ENCODE measurements at places on chromosomes 12 and 14.

DNA sequence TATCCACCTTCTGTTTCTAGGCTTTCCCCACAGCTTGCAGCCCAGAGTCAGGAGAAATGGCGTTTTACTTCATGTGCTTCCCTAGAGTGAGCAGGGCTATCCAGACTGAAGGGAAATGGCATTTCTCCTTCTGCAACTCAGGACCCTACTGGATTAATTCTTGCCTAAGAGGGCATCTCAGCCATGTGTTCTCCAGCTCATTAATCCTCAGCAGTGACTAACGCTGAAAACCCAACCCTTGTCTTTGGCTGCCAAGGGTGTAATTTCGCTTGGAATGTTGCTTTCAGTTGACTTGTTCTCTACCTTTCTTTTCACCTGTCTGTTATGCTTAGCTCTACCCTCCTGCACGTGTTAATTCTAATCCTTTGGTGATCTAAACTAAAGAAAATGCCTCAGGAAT is 21.0 kb upstream of the EMP1 start:
- DNase-seq, result no peak

- DNase-seq, result peak; percentile 49
Observed at GRCh38 chr14:22982477-22983245, at the start of gene AJUBA. Gene AJUBA (minus strand): TSS chr14:22982551. CDS start chr14:22982266, 285 bp downstream.

- DNase-seq, result no peak
Observed at GRCh38 chr12:90572778-90573177, 382.2 kb downstream of the CCER1 start.

- DNase-seq, result no peak
Observed at GRCh38 chr12:53045696-53046045, 4.2 kb upstream of the TNS2 start.

DNA sequence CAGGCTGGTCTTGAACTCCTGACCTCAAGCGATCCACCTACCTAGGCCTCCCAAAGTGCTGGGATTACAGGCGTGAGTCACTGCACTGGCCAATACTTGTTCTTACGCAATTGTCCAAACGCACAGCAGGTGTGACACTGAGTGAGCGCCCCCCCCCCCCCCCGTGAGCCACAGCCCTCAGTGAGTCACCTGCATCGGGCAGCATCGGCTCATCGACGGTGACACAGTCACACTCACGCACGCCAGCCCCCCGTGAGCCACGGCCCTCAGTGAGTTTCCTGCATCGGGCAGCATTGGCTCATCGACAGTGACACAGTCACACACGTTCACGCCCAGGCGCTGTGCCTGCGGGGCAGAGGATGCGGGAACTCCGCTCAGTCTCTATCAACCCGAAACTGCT is 42.5 kb downstream of the GALNT9 start:
- no peak for DNase-seq

DNA sequence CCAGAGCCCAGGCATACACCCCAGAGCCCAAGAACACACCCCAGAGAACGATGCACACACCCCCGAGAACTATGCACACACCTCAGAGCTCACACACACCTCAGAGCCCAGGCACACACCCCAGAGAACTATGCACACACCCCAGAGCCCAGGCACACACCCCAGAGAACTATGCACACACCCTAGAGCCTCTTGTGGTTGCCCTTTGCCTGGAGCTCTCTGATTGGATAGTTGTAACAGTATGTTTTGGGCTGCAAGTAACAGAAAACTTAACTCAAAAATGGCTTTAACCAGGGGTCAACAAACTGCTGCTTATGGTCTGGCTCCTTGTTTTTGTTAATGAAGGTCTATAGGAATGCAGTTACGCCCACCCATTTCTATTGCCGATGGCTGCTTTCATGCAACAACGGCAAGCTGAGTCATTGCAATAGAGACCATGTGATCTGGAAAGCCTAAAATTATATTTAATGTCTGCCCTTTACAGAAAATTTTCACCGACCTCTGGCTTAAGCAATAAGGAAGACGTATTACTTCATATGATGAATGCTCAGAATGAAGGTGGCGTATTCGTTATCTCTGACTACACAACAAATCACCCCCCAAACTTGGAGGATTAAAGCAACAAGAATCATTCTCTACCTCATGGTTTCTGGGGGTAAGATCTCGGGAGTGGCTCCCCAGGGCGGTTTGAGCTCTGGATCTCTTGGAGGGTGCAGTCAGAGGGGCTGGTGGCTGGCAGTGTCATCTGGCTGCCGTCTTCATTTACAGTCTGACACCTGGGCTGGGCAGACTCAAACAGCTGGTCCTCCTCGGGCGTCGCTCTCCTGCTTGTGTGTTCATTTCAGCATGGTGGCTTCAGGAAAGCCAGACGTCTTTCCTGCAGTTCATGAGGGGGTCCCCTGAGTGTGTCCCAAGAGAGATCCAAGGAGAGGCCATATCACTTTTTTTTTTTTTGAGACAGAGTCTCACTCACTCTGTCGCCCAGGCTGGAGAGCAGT is 66.3 kb upstream of the NCOR2 start:
- DNase-seq, result no peak

- no peak for DNase-seq
Observed at GRCh38 chr14:51933191-51933590, 56.2 kb upstream of the RTRAF start.

DNA sequence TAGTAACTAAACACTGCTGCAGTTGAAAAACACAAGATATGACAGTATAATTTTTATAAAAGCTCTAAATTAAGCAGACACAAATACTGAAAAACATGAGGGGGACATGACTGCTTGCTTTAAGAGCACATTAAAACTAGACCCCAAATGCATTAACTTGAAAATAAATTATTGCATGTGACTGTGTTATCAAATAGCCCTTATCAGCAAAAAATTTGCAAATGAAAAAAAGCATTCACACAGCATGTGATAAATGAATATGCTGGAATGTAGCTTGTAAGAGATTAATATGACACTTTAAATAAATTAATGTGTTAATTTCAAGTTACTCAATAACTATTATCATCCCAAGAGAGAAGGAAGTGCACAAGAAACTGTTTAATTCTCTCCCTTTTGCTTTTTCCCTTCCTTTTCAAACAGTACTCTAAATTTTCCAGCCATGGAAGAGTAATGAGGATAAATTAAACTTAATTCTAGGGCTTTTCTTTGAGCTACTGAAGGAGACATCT is 1422.1 kb upstream of the FLRT2 start:
- no peak for DNase-seq

GRCh38 chr14:102933618-102934231 is 11.3 kb downstream of the AMN start:
- no peak for DNase-seq

GRCh38 chr12:28021704-28022103 is 49.2 kb upstream of the PTHLH start:
- DNase-seq, result no peak

GRCh38 chr14:103232831-103233319 is 101.2 kb upstream of the EIF5 start:
- DNase-seq, result no peak

DNA sequence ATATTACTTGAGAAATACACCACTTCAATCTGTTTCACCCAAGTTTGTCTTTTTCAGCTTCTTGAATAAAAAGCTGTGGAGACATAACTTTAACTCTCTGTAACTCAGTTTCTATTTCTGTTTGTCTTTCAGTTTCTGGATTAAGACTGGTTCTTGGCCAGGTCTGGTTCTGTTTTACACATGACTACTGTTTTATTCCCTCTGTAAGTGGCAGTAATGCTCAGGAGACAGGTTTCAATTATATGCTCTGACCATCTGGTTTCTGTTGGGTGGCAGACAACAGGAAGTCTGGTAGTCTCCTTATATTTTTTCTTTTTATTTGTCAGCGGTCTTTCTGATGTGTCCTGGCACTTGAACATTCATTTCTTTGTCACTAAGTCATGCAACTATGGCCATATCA is 102.9 kb downstream of the RPS29 start:
- DNase-seq, result no peak

GRCh38 chr12:104721936-104722335 is 236.2 kb downstream of the SLC41A2 start:
- DNase-seq, result no peak

DNA sequence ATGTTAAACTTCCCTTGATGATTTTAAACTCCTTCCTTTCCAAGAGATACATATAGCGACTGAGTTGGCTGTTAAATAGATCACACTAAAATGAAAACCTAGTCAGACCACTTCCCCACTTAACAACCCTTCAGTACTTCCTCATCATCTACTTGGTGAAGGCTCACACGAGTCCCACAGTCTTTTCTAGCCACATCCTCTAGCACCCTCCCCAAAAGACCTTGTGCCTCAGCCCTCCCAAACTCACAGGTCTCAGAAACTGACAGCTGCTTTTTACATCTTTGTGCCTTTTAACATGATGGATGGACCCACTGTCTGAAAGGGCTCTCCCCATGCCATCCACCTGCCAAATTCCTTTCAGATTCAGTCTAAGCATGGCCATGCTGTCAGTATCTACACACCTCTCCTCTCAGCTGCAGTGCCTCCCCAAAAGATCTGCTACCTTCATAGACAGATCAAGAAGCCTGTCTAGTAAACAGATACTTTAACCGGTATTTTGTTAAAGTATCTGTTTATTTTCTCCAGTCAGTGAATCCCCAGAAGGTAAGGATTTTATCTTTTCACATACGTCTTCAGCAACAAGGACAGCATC is 65.1 kb upstream of the GPHB5 start:
- DNase-seq, result no peak

DNA sequence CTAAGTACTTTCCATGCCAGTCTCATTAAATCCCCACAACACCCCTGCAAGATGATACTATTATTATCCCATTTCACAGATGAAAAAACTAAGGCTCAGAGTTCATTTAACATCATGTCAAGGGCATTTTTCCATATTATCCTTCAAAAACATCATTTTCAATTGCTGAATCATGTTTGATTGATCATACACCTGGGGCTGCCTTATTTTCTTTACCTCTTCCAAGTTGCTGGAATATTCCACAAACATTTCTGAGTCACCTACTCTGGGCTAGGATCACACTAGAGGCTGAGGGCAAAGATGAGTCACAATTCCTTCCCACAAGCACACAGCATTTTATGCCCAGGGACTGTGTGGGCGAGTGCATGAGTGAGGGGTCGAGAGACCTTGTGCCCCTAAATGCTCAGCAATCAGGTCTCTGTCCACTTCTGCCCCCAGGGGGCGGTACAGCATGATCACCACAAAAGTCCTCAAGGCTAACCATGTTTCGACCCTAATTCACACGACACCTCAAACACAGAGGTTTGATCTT is 14.1 kb upstream of the TMEM119 start:
- DNase-seq, result peak; percentile 38

DNA sequence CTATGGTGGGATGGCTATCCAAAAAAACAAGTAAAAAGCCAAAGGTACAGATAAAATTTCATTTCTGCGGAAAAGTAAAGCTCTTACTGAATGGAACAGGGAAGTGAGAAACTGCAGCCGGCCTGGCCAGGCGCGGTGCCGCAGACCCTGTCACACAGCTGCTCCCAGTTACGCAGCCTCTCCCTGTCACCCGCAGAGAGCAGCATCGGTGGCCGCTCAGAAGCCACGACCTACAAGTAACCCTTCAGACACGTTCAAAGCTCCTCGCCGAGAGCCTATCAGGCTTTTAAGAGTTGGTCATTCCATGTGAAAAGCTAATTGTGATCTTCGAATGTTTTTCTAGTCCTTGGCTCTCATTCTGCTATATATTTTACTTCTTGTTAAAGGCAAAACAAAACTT is 11.0 kb upstream of the ANKLE2 start:
- no peak for DNase-seq

- peak; percentile 42 for DNase-seq
Observed at GRCh38 chr12:1122786-1123185, 131.8 kb downstream of the ERC1 start.

- no peak for DNase-seq
Observed at GRCh38 chr14:57811998-57812546, 53.8 kb downstream of the SLC35F4 start.

DNA sequence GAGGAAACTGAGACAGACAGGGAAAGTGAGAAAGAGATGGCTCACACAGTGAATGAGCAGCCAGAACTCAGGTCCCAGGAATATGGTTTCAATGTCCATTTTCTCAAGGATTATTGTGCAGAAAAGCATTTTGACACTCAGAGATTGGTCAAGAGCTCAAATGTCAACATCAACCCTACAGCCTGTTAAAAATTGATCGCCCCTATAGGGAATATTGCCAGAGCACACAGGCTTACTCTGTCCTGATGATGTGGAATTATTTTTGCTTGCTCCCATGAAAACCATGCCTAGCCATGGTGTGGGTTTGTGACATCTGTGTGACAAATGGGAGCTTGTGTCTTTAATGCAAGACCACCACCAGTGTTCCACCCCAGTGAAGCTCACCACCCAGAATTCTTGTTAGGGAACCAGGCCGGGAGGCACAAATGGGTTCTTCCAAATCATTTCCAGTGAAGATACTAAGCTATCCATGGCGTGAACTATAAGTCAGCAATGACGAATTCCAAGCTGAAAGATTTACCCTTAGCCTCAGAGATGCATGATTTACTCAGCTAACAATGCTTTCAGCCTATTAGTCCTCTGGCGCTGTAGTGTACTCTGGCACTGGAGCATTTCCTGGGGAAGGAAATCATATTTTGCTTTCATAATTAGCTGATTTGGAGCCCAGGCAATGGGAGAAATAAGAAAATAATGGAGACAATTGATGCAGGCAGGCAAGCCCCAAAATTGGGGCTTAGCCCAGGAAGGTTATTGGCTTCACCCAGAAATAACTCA is 1188.2 kb upstream of the TMEM132C start:
- DNase-seq, result no peak

DNA sequence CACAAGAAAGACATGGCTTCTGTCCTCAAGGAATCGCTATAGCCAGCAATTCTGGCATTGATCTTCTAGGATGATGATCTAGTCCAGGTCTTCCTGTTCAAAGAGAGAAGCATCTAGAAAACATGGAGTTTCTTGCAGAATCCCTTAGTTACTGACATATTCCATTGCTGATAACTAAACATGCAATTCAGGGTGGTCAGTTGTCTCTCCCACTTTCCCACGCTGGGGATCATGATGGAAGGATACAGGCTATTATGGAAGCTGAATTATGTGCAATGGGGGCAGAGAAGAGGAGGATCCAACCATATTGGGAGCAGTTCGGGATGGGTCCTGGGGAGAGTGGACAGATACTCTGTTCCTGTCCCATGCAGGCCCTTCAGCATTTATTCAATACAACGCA is 9.8 kb upstream of the RPH3A start:
- DNase-seq, result no peak

GRCh38 chr14:64500088-64500487 is 3.5 kb downstream of the ZBTB25 start:
- DNase-seq, result no peak

GRCh38 chr14:87989956-87990299 is 3.1 kb downstream of the GALC start:
- DNase-seq, result no peak

- DNase-seq, result no peak
Observed at GRCh38 chr14:50792051-50792477, 38.9 kb downstream of the NIN start.

GRCh38 chr14:34502001-34502400 is 37.5 kb downstream of the EAPP start:
- no peak for DNase-seq

DNA sequence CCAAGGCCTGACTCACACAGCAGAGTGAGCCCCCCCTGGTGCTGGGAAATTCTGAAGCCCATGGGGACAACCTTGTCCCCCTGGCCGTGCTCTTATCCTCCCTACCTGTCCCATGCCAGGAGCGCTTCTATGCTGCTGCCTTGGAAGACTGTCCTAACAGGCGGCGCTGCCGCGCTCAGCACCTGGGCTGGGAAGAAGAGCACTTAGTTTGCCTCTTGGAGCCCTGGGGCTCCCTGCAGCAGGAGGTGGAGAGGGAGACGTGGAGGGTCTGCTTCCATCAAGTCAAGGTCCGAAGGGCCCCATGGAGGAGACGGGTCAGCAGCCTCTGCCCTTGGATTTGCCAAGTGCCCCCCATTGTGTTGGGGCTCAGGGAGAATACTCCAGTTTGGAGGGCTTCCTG is 300.5 kb downstream of the CACNA1C start:
- DNase-seq, result no peak

Measured in T-helper 17 cell (primary cell).